Stimulated activated CD8-positive, alpha-beta memory T cell treated with anti-CD3 and anti-CD28 coated beads, Interleukin-4, amount 100 ng/mL, for 1 hour (primary cell): ENCODE measurements at places on chromosomes 7 and 10.

DNA sequence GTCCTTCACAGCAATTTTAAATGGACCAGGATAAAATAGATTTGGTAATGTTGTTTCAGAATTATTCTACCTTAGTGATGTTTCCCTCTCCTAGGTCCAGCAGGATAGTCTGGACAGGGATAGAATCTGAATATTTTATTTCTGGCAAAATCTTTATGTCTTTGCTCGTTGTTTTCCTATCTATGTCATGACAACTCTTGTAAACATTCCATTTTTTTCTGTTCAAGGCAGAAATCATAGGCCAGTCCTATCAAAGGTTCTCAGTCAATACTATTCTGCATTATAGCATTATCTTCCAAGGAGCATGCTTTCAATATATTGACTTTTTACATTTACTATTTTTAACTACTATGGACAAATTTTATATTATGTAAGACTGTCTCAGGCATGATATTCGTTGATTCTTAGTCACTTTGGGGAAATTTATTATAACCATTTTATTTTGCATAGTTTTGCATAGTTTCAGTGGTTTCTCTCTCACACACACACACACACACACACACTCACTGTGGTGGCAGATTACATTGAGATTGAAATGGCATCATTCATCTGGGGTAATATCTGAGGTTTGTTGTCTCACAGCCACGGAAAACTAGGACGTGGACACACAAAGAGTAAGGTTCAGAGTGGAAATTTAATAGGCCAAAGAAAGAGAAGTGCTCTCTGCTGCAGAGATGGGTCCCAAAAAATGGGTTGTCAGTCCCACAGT lies 17.2 kb downstream of the TAS2R60 start:
- no peak for DNase-seq

- no peak for DNase-seq
These were observed 80.8 kb downstream of the PPP1R17 start for GRCh38 chr7:31767686-31768358.

GRCh38 chr7:36514289-36515243 lies 124.9 kb downstream of the ANLN start:
- DNase-seq, result no peak

GRCh38 chr7:152335900-152336571 lies 99.8 kb downstream of the KMT2C start:
- DNase-seq, result no peak

- DNase-seq, result no peak
These were observed 7.0 kb upstream of the SERPINE1 start for GRCh38 chr7:101119876-101120275.

GRCh38 chr10:108735380-108735779 lies 1187.9 kb downstream of the XPNPEP1 start:
- DNase-seq, result no peak

GRCh38 chr10:11448190-11448544 lies 163.3 kb downstream of the USP6NL start:
- no peak for DNase-seq

DNA sequence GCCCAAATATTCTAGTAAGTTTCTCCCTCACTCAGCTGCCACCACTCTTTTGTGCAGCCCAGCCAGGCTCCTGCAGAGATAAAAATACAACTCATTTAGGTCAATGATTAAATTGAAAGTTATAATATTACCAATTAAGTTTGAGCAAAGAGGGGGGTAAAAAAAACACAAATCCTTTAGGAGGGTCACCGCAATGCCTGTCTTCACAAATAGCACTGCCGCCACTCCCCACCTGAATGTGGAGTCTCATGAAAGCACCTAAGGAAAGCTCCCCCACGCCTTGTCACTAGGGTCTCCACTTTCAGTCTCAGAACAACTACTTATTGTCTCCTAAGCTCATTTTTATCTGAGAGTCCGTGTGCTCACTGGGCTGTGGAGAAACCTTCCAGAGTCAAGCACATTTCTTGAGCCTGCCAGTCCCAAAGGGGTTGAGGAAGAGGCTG lies 148.7 kb downstream of the FGFR2 start:
- DNase-seq, result no peak

DNA sequence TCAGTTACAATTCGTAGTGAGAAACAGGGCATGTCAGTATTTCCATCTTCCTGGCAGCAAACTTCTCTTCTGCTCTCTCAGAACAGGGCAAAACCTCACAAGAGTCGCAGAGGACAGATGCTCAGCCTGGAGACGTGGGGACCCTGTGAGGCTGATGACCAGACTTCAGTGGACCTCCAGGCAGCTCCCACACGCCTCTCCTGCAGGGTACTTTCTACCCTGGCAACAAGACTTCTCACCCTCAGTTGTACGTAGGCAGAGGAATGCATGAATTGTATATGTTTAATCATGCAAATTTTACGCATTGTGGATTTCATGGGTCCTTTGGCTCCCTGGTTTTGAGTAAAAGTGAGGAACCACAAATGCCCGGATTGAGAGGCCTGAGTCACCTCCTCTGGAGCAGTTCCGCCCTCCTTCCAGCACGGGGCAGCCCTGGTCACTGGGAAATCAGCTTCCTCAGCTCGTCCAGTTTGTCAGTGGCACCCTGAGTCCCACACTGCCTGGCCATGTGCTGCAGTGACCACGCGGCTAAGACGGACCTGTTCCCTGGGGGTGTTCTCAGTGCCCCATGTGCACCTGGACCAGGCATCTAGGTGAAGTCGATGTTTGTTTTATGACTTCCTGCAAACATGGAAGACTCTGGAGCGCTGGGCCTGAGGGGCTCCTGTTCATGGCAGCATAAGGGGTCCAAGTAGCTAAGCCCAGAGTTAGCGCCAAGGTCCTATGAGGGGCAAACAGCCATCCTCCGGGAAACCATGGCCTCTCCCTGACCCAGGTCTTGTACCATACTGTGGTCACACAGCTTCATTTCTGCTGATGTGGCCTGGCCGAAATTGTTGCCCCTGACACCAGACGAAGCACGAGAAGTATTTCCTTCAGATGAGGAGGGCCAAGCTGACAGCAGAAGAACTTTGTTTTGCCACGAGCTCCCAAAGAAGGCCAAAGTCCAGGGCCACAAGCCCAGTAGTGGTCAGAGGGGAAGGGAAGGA lies 165.1 kb downstream of the TNS3 start:
- no peak for DNase-seq

GRCh38 chr7:5476001-5476400 lies 52.4 kb upstream of the TNRC18 start:
- no peak for DNase-seq

DNA sequence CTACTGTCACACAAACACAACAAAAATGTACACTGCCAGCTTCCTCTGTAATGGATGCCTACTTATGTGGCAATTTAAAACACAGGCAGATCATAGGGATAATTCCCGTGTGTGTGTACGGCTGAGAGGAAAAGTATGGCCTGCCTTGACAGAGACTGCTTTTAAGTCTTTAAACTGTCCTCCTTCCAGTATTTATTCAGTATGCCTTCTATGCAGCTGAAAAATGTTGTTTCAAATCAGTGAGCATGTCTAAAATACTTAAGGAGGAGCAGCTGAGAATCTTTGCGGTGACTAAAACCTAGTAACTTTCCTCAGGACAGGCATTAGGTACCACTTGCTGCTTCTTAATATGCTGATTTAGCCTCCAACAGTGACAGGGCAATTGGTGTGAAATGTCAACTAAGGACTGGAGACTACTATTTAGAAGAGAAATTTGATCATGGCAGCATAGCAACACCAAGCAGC lies 126.3 kb downstream of the CACNA2D1 start:
- DNase-seq, result no peak

DNA sequence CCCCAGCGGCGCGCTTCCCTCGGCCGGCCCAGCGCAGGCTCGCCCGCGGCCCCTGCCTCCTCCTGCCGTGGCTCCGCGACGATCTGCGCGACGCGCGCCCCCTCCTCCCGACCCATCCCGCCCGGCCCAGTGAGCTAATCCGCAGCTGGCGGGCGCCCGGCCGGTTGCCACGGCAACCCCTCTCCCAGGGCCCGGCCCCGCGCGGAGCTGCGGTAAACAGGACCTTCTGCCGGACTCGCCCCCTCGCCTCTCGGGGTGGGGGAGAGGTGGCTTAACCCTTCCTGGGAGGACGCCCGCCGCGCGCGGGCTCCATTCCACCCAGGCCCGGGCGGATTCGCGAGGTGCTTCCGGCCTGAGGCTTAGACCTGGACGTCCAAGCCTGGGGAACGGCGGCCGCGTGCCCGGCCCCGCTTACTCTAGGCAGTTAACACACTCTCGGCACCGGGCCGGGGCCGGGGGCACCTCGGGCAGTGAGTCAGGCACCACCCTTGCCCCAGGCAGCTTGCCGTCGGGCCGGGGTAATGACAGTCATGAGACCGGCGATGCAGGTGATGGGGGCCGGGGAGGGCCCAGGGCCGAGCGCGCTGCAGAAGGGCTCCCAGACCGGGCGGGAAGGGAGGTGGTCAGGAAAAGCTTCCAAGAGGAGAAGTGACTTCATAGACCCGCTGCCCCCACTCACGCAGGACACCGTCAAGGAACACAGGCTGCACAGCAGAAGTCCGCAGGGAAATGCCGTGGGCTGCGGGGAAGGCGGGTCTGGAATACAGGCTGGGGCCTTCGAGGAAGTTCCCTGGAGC lies at the start of gene DENND2A:
Gene DENND2A (minus strand): TSS at position 87 of the 797 bp plus-strand sequence. CDS start 38,416 bp downstream, outside the sequence.
- no peak for DNase-seq

DNA sequence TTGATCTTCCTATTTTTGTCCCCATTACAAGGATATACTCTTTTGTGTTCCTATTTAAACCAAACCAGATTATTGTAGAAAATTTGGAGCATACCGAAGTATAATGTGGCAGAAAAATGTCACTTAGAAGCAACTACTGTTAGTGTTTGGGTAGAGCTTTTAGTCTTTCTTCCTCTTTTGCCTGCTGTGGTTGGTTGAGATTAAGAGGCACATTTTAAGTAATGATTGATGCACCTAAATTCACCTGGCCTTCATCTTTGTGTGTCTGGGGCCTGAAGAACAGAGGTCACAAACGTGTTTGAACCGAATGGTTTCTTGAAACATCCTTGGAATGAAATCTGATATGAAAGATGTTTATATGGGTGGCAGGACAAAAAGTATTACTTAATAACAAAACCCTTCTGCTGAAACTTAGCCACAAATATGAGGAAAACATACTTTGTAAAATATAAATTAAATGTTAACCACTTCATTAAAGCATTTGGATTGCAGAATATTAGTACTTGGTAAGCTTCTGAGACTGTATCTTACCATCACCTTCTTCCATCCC lies 2.6 kb downstream of the BPGM start:
- no peak for DNase-seq

DNA sequence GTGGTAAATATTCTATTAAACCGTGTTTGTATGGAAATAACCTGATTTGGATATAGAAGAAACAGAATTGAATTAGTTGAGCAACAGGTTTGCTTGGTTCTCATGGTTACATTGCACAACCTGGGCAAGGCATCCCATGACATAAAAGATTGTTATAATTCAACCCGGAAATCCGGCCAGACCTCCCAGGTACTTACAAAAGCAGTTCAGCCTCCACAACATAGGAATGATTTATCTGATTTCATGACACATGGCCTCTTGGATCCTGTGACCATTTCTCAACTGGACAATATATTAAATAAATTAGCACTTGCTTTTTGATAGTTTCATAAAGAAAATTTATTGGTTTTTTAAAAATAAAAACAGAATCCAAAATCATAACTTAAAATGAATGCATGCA lies 55.1 kb upstream of the PTPN12 start:
- DNase-seq, result no peak
